Right renal pelvis (tissue), 4 donors: ENCODE measurements at places on chromosomes 7 and 10.

- no peak for DNase-seq
Measured at GRCh38 chr7:148975896-148976295, 52.4 kb downstream of the PDIA4 start.

GRCh38 chr7:116511552-116512519 lies 12.3 kb downstream of the CAV2 start:
- no peak for DNase-seq

GRCh38 chr10:121640266-121640665 lies 42.0 kb upstream of the FGFR2 start:
- no peak for DNase-seq

- no peak for DNase-seq
Measured at GRCh38 chr7:92888-93672, 99.3 kb upstream of the FAM20C start.

DNA sequence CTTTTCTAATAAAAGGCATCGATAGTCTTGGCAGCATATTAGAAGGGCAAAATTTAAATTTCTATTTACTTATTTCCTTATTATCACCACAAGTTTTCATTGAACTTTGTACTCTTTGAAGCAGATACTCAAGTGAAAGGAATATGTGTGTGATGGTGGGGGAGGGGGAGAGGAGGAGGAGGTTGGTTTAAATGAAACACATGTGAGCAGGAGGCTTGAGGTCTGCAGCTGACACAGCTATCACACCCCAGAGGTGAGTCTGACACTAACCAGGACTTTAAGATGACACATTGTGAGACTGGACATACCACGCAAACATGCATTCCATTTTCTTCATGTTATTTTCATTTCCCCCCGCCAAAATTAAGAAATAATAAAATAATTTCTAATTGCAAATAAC lies 63.3 kb downstream of the CTTNBP2 start:
- DNase-seq, result no peak

DNA sequence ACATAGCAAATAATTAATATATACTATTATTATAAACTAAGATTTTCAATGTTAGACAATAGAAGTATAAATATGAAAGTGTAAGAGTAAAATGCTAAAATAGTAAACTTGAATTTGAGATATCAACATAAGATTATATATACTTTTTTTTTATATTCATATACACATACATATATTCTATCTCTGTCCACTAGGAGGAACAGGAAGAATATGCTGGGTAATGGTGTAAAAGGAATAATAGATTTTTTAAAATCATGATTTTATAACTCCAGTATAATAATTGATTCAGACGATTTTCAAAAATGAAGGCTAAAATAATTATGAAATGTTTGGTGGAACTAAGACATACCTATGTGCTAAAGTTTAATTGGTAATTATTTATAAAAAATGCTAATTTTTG lies 37.7 kb downstream of the AGMO start:
- no peak for DNase-seq

DNA sequence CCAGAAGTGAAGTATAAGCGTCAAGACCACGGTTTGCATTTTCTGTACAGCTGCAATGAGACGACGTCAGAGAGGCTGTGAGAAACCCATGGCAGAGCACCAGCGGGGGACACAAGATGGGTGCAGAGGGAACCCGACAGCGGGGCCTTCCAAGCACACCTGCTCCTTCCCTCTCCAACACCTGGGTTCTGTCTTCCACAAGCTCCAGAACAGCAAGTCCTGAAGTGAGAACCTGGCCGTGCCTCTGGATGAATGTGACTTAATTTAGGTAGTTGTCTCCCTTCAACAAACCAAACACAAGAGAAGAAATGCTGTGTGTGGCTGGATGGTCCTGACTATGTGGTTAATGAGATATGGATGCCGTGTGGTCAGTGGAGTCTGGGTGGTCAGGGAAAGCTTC lies 76.1 kb downstream of the ADAM12 start:
- DNase-seq, result no peak

GRCh38 chr7:142376356-142376997 lies 118.6 kb upstream of the PRSS58 start:
- no peak for DNase-seq
